ENCODE measurements at places on chromosomes 2 and 18.
A peak's percentile ranks its signal among the peaks of the same experiment; 100 is the strongest.

DNA sequence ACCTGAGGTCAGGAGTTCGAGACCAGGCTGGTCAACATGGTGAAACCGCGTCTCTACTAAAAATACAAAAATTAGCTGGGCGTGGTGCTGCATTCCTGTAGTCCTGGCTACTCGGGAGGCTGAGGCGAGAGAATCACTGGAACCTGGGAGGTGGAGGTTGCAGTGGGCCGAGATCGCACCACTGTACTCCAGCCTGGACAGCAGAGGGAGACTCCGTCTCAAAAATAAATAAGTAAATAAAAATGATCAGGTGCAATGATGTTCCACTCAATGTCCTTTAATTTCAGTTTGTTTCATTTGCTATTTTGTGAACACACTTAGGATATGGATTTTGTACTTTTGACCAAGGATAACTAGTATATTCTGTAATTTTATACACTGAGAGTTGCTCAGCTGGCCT is 9.3 kb downstream of the HADHA start:
- no peak for DNase-seq

- DNase-seq, result no peak
These were observed 21.9 kb upstream of the PAX3 start for GRCh38 chr2:222320436-222321395.

- no peak for DNase-seq
These were observed 6.3 kb upstream of the ASB1 start for GRCh38 chr2:238420442-238420841.

DNA sequence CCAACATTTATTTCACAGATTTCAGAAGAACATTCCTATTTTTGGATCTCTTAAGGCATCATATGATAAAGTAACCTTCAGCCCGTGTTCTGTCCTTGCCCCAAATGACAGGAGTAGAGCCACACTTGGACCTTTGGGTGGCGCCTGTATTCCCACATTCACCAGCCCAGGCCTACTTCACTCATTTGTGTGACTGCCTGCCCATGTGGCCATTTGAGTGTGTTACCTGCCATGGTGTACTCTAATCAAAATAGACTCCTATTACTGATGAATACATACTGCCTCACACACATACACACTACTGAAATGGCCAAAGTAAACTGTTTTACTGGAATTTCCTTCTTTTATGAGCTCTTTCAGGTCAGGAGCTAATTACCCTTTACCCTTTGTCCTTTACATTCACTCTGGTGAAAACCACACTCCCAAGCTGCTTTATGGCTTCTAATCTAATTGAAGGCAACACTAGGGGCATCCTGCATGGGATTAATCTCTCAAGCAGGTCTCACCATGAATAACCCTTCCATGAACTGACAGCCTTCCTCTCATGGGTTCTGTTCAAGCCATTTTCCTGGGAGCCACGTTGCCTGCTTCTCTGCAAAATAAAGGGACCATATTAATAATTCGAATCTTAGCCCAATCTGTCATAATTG is 271.0 kb upstream of the GALNT5 start:
- DNase-seq, result no peak

DNA sequence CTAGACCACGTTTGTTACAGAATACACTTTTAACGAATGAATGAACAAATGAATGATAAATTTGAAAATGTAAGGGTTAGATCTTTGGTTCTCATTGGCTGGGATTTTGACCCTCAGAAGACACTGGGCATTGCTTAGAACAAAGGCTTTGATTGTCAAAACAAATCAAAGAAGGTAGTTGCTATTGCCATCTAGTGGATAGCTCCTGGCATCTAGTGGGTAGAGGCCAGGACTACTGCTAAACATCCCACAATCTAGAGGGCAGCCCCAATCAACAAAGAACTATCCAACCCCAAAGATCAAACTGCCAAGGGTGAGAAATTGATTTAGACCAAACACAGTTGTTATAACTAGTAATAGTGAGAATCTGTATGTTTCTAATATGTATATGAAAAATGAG is 552.3 kb downstream of the KCNJ3 start:
- DNase-seq, result no peak

DNA sequence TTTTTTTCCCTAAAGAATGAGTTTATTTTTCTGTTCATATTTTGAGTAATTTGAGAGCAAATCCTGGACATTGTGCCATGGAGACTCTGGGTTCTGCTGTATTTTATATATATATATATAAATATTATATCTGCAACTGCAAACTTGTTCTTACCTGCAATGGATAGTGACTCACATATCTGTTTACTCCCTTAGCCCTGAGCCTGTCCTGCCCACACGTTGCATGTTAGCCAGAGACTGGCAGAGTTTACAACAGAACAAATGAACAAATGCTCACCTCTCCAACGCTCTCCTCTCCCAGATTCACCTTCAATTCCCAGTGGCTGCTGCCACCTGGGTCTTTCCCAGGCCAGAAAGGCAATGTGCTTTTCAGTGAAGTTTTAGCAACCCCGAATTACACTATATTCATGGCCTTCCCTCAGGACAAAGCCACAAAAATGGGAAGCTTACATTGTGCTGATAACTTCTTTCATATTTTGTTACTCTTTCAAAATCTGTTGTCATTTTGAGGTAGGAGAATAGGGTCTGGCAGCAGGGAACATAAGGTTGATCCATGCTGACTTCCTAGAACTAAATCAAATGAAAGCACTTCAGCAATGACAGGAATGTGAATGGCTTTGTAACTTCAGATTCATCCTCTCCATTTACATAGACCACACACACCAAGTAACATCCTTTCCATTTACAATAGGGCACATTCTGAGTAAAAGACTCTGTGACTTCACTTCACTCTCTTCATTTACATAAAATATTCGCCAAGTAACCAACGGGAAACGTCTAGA is 105.4 kb upstream of the FAM110C start:
- DNase-seq, result no peak

DNA sequence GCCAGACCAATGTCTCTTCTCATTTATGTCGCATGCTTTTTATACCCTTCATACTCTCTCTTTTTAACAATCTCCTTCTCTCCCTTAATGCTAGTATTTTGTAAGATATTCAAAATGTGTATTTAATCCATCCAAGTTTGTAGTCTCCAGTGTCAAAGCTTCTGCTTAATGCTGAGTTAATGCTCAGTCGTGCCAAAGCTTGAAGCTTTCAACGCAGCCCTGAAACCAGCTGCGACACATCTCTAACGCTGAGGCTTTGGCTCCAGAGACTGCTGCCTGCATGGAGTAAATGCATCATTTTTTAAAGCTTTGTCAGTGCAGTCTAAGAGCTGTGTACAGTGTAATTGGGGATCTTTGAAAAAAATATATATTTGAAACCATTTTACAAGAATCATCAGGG is 2108.8 kb upstream of the PIK3C3 start:
- DNase-seq, result no peak

GRCh38 chr2:120536141-120536540 is 190.2 kb downstream of the INHBB start:
- DNase-seq, result no peak

- DNase-seq, result no peak
These were observed 134.5 kb upstream of the CAB39 start for GRCh38 chr2:230578106-230578505.

DNA sequence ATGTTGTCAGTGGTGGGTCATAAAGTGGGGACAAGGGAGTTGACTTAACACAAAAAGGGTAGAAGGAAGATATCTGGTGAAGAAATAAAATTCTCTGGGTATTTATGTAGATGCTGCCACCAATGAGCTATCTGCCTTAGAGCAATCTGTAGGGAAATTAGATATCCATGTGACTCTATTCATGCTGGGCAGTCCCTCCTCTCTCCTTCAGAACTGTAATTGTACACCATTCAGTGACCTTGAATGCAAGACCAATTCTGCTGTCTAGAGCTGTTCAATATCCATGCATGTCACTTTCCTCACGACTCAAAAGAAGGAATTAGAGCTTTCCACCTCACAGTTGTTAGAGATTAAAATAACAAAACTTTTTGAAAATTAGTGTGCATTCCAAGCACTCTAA is 28.6 kb upstream of the TDRD15 start:
- no peak for DNase-seq

- DNase-seq, result peak; percentile 32
These were observed 31.9 kb upstream of the CREG2 start for GRCh38 chr2:101419096-101419663.

GRCh38 chr2:171136024-171136423 is 24.7 kb downstream of the TLK1 start:
- DNase-seq, result no peak

DNA sequence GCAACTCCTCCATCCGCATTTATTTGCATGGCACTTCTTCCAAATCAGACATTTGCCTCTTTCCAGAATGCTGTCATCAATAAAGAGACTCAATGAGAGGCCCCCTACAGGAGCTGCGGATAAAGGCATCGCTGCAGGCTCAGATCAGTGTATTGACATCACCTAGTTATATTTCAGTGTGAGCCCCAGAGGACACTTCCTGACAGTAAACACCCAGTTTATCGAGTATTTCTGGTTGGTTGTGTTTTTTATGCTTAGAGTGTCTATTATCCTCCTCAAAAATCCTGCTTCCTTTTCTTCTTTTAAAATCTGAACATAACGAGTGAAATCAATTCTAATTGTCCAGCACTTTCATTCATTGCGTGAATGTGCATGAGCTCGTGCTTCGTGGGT is 38.8 kb downstream of the NRP2 start:
- DNase-seq, result no peak

DNA sequence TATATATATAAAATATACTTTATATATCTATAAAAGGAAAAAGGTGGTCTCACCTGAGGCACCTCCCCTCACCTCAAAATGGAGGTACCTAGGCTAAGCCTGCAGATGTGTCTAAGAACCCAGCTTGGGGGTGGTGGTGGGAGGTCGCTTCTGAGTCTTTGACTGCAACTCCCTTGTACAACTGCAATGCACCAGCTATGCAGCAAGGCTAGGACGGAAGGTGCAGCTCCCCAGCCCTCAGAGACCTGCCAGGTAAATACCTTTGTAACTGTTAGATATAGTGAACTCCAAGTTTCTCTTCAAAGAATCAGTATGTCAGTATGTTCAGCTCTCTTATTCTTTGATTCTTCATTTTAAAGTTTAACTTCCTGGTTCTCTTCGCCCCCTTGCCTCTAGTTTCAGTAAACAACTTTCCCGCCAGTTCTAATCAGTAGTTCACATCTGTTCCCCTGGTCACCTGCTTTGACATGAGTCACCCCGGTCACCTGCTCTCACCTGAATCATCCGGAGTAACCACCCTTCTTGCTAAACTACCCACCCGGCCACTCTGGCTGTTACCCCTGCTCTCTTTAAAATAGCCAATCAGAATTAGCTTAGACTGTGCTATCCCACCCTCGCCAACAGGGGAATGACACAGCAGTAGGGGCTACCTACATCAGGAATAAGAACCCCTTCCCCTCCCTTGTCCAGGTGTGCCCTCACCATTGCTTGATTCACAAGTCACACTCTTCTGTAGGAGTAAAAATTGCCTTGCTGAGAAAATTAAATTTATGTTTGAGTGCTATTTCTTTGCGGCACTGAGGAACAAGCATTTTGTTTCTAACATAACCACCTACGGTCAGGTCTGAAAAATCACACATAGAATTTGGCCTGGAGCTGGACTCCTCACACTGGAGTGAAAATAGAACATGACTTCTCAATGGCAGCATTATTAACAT is 24.7 kb upstream of the IMPA2 start:
- no peak for DNase-seq

DNA sequence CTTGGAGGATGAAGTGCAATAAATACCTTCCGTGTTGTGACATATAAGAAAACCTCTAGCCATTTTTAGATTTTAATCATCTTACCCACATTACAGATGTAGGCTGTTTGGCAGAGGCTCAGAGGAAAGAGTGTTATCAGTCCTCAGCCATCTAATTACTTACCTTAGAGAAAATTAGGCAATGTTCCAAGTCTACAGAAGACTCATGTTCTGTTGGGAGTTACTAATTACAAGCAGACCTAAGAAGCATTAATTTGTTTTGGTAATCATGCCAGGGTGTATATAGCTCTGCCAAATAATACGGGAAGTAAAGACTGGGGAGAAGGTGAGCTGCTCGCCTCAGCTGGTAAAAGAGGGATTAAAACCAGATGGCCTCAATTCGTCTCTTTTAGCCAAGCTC is 125.8 kb upstream of the PGAP1 start:
- DNase-seq, result no peak

DNA sequence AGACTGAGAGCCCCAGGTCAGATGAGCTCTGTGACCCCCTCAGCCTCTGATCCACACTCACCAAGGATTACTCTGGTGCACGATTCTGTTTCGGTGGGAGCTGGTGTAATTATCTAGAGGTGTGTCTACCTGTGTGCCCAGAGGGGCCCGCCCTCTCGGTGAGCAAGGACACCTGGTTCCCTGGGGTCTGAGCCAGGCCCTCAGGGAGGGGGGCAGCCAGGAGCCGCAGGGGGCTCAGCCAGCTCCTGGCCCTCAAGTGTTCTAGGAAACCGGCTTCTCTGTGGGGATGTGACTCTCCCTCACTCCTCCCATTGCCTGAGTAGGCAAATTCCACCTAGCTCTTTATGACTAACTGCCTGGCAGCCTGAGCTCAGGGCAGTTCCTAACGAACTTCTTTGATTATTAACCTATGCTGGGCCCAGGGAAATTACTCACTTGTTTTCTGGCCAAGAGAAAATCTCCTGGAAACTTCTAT is 17.4 kb downstream of the AGAP1 start:
- DNase-seq, result no peak

DNA sequence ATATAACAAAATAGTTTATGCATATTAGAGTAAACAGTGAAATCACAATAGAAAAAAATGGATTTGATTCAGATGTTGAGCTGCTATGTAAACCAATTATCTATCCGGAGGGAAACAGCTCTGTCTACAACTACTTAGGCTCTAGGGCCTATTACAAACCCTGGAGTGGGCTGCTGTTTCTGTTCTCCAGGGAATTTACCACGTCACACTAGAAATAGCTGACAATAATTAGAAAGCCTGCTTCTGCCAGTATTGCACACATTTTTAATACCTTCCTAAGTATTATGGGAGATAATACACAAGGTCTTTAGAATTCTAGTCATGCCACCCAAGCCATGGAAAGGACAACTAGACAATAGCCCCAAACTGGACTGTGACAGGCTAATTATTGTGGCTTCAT is 411.1 kb downstream of the FIGN start:
- no peak for DNase-seq

DNA sequence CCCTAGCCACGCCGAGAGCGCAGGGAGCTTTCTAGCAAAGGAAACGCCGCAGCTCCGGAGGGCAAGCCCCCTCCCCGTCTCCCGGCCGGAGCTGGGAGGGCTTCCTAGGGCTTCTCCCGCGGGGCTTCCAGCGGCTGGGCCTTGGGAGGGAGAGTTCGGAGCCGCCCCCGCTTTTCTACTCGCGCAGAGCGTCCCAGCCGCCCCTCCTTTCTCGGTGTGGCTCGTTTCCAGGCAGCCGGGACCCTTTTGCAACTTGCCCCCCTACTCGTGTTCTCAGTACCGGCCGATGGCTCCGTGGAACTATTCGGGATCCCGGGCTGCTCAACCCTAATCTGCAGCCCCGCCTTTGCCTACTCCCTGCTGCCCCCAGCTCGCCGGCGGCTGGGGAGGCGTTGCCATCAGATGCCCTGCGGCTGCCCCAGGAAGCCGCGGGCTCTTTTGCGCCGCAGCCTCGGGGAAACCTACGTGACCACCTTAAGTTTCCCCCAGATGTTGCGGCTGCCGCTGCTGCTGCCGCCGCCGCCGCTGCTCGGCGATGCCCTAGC is 1.5 kb upstream of the NR4A2 start:
- DNase-seq, result peak; percentile 63

All from gastrocnemius medialis (tissue), 4 donors.